Activated naive CD4-positive, alpha-beta T cell treated with anti-CD3 and anti-CD28 coated beads, Interleukin-2, amount 50 U/mL, for 72 hours (primary cell): ENCODE measurements at places on chromosomes 2 and 18. TPM values are rescaled to one million over a fixed set of nuclear protein-coding genes. Genes with fewer than 3 reads are reported as not detected.
A peak's percentile ranks its signal among the peaks of the same experiment; 100 is the strongest.

- DNase-seq, result no peak
Measured at GRCh38 chr18:5646739-5647138, 102.9 kb upstream of the EPB41L3 start.

- DNase-seq, result no peak
Measured at GRCh38 chr2:239729681-239730566, 295.2 kb downstream of the NDUFA10 start.

- DNase-seq, result no peak
Measured at GRCh38 chr18:23340661-23341060, 112.4 kb upstream of the RIOK3 start.

GRCh38 chr2:102110171-102110570, 32.4 kb upstream of the IL1R1 start:
- no peak for DNase-seq

DNA sequence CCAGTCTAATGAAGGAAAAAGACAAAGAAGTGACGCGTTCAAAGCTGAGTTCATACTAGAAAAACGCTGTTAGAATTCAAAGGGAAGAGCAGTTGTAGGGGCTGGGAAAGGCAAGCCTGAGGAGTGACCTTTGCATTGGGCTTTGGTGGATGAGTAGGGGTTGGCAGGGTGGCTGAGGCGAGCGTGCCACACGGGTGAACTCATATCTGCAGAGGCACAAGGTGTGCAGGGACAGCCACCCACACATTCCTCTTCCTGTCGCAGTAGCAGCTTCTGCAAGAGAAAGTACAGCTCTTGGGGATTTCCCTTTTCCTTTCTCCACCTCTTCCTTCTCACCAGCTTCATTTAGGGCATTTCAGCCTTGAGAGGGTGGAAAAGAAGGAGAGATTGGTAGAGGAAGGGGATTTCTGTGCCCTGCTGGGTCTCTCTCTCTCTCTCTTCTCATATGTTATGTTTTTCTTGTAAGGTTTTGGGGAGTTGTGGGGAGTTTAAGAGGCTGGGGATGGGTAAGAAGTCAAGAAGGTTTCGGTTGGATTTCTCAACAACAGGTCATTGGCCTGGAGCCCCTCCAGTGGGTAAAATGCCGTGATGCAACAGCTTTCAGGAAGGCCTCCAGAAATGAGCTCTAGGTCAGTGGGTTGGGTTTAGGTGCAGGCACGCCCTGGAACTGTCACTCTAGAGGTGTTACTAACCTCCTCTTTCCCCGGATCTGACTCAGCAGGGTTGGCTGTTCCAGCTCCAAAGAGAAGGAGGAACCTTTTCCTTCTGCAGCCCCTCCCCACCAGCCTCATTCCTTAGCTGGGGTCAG, 40.1 kb downstream of the ODC1 start:
- peak; percentile 82 for DNase-seq

DNA sequence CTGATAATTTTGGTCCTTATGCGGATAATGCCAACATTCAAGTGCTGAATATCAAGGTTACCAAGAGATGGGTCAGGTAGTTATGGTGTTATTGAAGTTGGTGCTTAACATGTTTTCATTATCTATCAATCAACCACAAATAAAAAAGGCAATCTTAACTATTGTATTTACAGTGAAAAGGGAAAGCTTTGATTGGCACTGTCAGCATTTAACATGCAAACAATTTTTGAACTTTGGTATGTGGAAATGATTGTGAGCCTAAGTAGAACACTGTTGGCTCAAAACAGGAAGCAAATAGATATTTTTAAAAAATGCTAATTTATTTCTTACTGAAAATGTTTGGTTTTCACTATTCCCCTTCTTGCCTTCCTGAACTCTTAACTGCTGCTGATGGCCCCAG, 21.9 kb downstream of the APLF start:
- DNase-seq, result no peak

GRCh38 chr18:56982766-56983165, 164.1 kb upstream of the BOD1L2 start:
- DNase-seq, result no peak

DNA sequence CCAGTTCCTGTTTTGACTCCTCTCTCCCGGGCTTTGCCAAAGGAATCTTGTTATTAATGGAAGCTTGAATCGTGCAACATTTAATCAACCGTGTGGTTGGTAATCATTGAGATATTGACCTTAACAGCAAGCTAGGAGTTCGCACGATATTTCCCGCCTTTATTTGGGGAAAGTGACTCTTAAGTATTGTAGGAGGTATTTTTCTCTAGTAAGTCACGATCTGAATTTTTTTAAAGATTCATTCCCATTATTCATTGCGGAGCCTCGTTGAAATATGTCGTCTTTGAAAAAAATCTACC, 663 bp downstream of the NUP35 start:
- DNase-seq, result no peak

DNA sequence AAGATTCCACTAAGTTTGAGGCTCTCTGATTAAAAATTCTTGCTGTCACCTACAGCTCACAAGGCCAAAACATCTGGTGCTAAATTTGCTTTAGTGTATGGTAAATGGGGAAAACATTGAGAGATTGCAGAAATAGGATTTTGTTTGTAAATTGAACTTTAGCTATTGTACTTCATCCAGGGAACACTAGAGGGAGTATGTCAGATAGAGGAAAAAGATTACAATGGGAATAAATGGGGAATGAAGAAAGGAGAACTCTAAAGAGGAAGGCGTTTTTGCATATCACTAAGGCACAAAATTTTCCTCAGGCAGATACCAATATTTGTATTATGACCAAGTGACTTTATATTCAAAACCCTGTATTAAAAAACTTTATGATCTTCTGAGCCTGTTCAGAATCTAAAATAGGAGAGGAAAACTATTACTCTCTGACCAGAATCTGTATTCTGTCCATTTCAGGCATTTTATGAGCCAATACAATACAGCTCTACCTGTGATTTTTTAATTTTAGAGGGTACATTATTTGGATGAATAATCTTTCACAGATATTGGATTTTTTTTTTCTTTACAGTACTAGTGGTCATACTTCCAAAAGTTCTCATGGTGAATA, 52.3 kb upstream of the ITGB6 start:
- no peak for DNase-seq

DNA sequence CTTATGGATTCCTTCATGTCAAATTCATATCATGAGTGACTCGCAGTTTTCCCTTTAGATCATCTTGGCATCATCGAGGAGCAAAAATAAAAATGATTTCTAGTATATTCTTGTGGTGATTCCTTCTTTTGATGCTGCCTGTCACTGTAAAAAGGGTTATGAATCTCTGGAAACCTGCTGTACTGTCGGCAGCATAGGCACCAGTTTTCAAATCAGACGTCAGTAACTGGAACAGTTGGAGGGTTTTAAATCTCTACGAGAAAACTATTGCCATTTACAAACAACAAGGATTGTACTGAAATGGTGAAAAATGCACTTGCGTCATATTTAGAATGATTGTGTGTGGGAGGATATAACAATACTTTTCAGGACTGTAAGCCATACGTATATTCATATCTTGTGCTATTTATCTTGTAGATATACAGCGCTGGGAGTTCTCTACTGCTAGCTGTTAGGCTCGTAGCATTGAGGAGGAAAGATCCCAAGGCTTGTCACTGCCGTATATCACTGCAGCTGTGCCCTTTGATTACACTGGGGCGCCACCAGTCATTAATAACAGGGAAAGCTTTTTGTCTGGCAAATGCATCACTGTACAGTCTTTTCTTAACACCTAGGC, 320.7 kb downstream of the MTX2 start:
- DNase-seq, result no peak

- DNase-seq, result no peak
Measured at GRCh38 chr18:12944709-12945108, 3.1 kb upstream of the SEH1L start.

- no peak for DNase-seq
Measured at GRCh38 chr2:238123991-238124470, 14.4 kb upstream of the KLHL30 start.

DNA sequence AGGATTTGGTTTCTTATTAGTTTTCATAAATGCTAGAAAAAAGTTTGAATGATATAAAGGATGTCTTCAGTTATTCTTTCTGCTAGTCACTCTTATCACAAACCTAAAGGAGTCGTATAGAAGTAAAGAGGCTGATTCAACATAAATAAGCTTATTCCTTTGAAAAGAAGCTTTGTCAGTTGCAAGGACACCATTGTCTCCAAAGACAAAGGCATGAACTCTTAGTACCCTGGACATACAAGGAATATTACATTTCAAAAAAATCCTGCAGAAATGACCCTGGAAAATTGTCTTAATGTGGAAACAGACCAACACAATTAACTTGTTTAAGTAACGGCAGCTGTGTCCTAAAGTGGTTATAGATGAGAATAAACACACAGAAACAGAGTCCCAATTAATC, 528.0 kb downstream of the CPS1 start:
- no peak for DNase-seq

DNA sequence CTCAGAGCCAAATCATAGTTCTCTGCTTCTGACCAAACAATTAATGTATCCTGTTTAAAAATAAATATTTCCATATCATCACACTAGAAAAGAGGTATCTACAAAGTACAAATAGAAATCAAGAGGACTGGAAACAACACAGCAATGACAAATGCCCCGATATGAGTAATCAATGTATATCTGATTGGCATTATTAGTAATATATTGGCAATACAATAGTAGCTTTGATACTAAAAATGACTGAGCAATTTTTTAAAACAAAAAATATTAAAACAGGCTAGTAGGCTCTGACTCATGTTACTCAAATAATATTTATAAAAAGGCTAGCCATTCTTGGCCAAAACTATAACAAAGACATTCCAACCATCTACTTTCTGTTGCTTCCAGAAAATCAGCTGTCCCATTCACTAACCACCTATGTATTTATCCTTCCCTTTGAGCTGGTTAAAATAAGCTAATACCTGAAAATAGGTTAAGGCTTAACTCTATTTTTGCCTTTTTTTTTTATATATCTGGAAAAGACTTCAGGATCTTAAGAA, 13.3 kb downstream of the PPP4R3B start:
- no peak for DNase-seq

DNA sequence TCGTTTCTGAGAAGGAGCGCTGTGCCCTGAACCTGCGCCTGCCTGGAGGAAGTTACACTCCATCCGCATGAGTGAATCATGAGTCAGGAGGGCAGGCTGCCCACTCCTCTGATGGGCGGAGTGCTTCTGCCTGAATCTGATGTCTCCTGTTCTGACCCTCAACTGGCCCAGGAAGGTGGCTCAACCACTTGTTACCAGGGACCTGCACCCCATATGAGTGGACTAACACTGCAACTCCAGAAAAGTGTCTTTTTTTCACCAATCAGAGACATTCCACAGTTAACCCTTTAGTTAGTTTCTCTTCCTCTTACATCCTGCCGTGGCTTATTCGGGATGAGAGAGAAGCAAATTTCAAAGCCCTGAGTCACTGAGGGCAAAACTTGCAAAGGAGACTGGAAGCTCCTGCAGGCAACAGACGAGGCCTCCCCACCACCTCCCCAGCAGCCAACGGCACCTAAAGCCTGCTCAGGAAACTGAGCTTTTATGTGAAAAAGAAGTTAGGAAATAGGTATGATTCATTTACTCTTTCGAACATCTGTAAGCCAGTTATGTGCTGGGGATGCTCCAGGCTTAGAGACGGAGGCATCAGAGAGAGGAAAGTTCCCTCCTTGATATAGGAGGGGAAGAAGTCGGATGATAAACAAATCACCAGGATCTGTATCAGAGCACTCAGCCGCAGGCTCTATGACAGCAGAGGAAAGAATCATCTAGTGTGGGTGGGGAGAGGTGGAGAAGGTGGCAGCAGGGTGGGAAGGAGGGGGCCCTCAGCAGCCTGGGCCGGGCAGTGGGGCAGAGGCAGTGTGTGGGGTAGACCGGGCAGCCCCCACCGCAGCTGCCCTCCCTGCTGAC, 30.9 kb downstream of the MBP start:
- peak; percentile 81 for DNase-seq

The CAPN14 gene
- total RNA-seq, result 1.0 TPM

The ADAM23 gene
- 0.06 TPM for total RNA-seq

The EFHD1 gene
- total RNA-seq, result 0.29 TPM

The IL1R2 gene
- total RNA-seq, result 11.8 TPM

The CHRND gene
- total RNA-seq, result not detected

The DNAH7 gene
- not detected for total RNA-seq

The MAP2 gene
- total RNA-seq, result 0.33 TPM
